M059J (cell line): ENCODE measurements at places on chromosomes 13 and 19. TPM values are rescaled to one million over a fixed set of nuclear protein-coding genes. Genes with fewer than 3 reads are reported as not detected.

DNA sequence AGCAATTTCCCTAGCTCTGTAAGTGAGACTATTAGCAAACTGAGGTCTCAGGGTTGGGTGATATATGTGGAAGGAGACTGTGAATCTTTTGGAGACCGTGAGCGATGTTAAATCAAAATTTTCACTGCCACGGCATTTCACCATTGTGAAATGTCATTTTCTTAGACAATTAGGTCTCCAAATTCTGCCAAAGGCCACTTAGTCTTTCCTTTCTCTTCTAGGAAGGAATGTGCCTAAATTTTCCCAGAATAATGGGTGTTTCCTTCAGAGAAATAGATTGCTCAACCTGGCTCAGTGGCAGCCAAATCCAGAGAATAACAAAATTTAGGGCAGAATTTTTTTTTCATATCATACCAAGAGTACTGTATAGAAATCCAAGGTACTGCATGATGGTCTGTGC is 64.5 kb upstream of the SCEL start:
- DNase-seq, result no peak

GRCh38 chr19:2517881-2518601 is 42.1 kb downstream of the GADD45B start:
- DNase-seq, result peak; percentile 57

GRCh38 chr13:50243931-50244330 is 228.7 kb downstream of the KCNRG start:
- no peak for DNase-seq

DNA sequence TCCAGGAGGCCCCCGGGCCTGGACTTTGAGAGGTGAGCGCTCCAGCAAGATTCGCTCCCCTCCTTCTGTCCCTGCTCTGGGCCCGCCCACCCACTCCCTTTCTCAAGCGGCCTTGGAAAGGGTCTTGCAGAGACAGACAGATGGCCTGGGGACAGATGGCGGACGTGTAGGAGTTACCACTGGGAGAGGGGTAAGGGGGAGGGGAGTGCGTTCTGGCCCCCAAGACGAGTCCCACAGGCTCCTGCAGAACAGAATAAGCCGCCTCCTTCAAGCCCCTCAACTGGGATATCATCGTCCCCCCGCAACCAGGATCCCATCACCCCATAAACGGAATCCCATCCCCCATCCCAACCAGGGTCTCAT is 3.6 kb upstream of the TNFAIP8L1 start:
- DNase-seq, result no peak

- DNase-seq, result no peak
These were observed 18.7 kb upstream of the TINCR start for GRCh38 chr19:5586300-5587070.

The SIGLEC9 gene
- total RNA-seq, result 0.27 TPM in 1 of 2 replicates, not detected in the other

The SHISA7 gene
- total RNA-seq, result not detected in 2 replicates
